ENCODE measurements at places on chromosomes 13 and 19.

GRCh38 chr13:80666782-80667552 is 326.0 kb upstream of the SPRY2 start:
- no peak for DNase-seq

GRCh38 chr13:103531278-103531677 is 465.1 kb upstream of the SLC10A2 start:
- DNase-seq = no peak

DNA sequence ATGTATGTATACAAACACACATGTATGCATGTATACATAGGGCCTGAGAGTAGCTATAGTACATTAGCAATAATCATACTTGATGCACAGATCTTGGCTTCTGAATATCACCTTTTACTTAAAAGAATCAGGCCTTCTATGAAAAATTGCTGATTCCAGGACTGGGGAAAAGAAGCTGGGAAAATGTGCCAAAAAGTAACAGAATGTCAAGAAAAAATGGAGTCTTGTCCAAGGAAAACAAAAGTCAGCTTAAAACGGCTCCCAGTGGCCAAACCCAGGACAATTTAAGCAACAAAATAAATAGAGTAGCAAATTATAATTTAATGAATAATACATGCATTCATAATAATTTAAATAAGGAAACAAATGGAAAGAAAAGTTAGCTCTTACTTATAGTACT is 2104.9 kb downstream of the PCDH9 start:
- DNase-seq = no peak

- no peak for DNase-seq
These were observed 3.2 kb downstream of the ZNF787 start for GRCh38 chr19:56117889-56118288.

- peak; percentile 62 for DNase-seq
These were observed 451 bp upstream of the ICAM5 start for GRCh38 chr19:10289167-10289835.

DNA sequence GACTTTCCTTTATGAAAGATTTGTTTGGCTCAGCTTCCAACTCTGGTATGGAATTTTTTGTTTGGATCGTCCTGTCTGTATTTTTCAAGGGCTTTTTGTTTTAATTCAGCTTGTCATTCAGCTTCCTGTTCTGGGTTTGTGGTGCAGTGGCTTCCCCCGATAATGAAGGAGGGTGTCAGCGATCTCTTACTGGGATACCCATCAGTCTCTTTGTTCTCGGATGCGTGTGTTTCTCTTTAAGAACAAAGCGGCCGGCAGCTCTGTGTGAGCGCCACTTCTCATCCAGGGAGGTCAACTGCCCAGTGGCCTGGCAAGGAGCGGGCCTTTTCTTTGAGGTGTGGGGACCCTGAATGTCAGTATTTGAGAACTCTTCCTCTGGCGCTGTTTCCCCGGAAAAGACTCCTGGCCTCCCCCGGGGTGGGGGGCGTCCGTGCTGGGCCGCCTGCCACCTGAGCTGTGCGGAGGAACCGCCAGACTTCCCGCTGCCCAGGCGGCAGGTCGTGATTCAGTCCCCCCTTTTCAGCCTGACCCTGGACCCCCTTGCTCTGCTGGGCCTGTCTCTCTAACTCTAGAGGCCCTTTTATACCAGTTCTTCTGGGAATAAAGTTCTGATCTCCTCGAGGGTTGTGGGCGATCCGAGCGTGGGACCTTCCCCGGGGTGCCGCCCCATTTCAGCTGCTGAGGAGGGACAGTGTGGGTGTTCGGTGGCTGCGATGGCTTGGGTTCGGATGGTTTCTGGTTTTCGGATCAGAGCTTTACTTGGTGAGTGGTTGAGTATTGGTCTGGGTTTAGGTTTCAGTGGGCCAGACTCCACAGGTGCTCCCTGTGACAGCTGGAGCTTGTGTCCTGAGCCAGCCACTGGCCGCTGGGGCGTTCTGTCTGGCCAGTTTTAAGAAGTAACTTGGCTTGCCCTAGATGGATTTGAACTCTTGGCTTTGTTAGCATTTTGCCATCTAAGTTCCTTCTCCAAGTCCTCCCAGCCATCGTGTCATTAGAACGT is 3.4 kb downstream of the SF3A2 start:
- DNase-seq = no peak

GRCh38 chr19:47490847-47491246 is 6.8 kb upstream of the KPTN start:
- DNase-seq = no peak
